IMR-90 (cell line): ENCODE measurements at places on chromosomes 3 and 15.

- no peaks in the 10 kb centered on the region for H3K27me3 ChIP-seq
- DNase-seq: no peak
- H3K4me1 ChIP-seq: no peaks in the 10 kb centered on the region
- no peaks in the 10 kb centered on the region for H3K36me3 ChIP-seq
- H3K4me3 ChIP-seq: no peak overlapping the region
These were observed 547.7 kb upstream of the MCTP2 start for GRCh38 chr15:93683651-93684050.

DNA sequence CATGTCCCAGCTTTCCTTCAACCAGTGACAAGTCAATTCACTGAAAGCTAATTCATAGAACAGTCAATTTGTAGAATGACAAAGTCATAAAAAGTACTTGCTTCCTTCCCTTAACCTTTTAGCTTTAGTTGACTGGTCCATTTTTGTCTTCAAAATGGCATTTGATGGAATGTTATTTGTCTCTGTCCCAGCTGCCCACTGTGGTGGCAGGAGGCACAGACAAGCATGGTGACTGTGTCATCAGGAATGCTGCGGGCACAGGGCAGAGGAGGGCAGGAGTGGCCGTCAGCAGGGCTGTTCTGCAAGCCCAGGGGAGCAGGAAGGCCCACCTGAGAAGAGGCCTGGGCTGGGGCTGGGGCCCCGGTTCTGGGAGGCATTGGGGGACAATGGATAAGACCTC lies 10.0 kb downstream of the IQSEC1 start:
- DNase-seq: no peak
- no peak overlapping the region for H3K27ac ChIP-seq
- no peaks in the 10 kb centered on the region for H3K36me3 ChIP-seq
- H3K4me3 ChIP-seq: no peak overlapping the region

GRCh38 chr3:81251096-81251495 lies 510.3 kb downstream of the GBE1 start:
- H3K36me3 ChIP-seq: no peaks in the 10 kb centered on the region
- no peak overlapping the region for H3K4me3 ChIP-seq
- no peaks in the 10 kb centered on the region for H3K27me3 ChIP-seq
- DNase-seq: no peak

DNA sequence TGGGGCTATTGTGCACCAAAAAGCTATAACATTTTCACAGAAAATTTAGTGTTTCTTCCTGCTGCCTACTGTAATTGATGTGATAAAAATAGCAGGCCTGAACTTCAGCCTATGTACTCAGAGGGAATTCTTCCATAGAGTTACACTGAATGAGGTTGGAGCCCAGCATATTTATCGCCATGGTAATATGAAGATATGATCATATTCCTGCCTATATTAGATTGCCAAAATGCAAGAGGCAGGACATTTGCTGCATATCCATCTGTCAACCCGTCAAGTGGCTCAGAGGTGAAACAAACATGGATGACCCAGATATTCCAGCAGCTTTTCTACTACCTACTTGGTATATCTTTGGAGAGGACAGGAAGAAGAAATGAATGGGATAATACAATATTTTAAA lies 1150.6 kb downstream of the TBL1XR1 start:
- no peaks in the 10 kb centered on the region for H3K4me1 ChIP-seq
- no peaks in the 10 kb centered on the region for H3K27me3 ChIP-seq
- DNase-seq: no peak
- no peak overlapping the region for H3K4me3 ChIP-seq
- no peak overlapping the region for H3K27ac ChIP-seq

DNA sequence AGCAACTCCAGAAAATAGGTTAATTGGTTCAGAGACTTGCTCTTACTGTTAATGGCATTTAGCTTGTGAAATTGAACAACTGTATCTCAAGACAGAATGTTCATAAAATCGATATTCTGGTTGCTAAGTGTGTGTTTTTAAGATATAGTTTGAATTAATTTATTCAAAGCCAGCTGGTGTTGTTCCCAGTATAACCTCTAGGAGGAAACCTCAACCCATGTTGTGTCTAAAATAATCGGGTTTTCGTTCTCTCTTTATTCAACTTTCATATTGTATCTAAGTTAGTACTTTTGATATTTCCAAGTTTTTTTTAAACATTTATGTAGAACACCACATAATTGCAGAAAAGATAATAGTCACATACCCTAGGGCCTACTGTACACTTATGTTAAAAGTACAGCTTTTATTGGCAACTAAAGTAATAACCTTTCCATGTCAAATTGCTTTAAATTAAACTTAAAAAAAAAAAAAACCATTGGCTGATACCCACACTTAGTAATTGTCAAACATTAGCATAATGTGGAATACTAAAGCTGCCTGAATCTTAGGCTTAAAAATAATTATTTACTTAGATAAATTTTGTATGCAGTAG lies 90.9 kb downstream of the SAMMSON start:
- H3K4me1 ChIP-seq: no peaks in the 10 kb centered on the region
- no peak overlapping the region for H3K27ac ChIP-seq
- H3K27me3 ChIP-seq: no peaks in the 10 kb centered on the region
- no peaks in the 10 kb centered on the region for H3K36me3 ChIP-seq
- DNase-seq: peak; percentile 28
